ENCODE measurements at places on chromosomes 5 and 9. TPM values are rescaled to one million over a fixed set of nuclear protein-coding genes. Genes with fewer than 3 reads are reported as not detected.

DNA sequence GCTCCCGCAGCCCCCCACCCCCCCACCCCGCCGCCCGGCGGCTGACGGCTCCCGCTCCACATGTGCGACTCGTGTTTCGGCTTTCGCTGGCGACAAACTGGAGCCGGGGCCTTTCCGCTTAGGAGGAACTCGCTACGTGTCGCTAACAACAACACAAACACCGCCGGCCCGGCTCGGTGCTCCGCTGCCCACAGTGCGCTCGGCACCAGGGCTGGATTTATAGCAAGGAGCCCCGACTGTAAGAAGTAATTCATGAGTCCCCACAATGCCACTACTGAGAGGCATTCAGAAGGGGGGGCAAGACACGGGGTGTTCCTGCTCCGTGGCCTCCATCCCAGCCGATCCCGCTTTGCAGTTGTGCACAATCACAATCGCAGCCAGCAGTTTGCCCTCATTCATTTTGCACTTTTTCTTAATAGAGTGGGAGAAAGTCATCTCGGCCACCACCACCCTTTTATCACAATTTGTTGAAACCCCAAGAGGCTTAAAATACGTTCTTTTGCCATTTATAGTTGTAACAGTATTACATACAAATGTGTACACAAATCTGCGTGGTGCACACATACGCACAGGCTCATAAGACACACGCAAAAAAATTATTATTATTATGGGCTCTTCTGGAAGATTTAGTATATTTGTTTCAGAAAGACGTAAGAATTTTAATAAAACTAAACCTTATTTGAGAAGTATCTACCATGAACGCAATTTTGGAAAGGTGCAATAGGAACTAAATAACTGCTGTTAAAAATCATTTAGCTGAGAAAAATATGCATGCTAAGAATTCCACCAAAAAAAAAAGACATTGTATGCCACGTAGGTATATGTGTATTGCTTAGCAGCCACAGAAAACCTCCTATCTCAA, 48.1 kb downstream of the EBF1 start:
- H3K27ac ChIP-seq = peak overlapping the region; percentile 88
- no peaks in the 10 kb centered on the region for H3K4me1 ChIP-seq
- no peaks in the 10 kb centered on the region for H3K27me3 ChIP-seq
- no peak for DNase-seq

The GAS1 gene
- total RNA-seq = 48.2 TPM

The SMC2 gene
- 6.6 TPM for total RNA-seq

DNA sequence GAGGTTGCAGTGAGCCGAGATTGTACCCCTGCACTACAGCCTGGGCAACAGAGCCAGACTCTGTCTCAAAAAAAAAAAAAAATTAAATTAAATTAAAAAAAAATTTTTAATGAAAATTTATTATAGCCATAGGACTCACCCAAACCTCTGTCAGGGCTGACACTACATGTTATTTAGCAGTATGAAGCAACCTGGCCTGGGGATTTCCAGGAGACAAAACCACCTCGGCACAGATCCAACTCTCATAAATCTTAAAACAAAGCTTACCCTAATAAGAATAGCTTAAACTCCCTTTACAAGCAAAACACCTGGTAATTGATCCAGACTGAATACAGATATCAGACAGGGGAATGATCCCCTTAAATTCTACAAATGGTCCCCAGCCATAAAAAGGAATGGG, 38.4 kb downstream of the PPP1R2B start:
- DNase-seq = no peak
- no peaks in the 10 kb centered on the region for H3K27me3 ChIP-seq
- H3K4me1 ChIP-seq = no peaks in the 10 kb centered on the region
- H3K27ac ChIP-seq = no peak overlapping the region
- H3K36me3 ChIP-seq = no peaks in the 10 kb centered on the region

DNA sequence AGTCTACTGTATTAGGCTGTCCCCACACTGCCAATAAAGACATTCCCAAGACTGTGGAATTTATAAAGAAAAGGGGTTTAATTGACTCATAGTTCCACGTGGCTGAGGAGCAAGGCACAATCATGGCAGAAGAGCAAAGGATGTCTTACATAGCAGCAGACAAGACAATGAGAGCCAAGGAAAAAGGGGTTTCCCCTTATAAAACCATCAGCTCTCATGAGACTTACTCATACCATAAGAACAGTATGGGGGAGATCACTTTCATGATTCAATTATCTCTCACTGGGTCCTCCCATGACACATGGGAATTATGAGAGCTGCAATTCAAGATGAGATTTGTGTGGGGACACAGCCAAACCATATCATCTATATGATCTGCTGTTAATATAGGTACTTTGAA, 14.8 kb upstream of the FSTL4 start:
- no peak overlapping the region for H3K4me3 ChIP-seq
- no peaks in the 10 kb centered on the region for H3K27me3 ChIP-seq
- DNase-seq = no peak
- H3K27ac ChIP-seq = no peak overlapping the region
